ENCODE measurements at places on chromosomes 5 and 9.

DNA sequence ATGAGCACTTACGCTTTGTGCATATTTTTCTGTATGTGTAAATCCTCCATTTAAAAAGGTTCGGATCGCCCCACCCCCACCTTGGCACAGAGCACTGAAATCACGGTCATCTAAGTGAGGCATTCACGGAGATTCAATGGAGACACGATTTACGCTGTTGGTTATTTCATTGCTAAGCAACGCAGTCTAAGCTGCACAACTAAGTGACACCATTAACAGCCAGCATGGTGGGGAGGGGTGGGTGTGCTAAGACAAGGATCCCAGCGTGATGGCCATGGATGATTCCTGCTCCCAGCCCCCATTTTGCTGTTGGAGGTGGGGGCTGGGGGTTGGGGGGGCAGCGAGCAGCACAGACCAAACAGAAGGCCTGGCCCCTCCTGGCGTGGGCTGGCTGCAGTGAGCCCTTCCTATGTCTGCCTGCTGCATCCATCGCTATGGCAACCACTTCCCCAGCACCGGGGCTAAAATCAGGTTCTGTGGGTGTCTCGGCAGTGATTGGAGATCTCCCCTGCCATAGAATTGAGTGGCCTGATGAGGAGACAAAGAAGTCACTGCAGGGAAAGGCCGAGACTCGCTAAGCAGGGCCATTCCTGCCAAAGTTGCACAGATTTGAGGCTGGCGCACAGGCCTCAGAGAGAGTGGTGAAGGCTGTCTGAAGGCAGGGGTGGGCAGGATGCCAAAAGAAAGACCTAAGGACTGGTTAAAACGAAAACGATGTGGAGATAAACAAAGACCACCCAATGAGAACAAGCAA lies 14.3 kb upstream of the MARCHF6 start:
- DNase-seq = no peak

DNA sequence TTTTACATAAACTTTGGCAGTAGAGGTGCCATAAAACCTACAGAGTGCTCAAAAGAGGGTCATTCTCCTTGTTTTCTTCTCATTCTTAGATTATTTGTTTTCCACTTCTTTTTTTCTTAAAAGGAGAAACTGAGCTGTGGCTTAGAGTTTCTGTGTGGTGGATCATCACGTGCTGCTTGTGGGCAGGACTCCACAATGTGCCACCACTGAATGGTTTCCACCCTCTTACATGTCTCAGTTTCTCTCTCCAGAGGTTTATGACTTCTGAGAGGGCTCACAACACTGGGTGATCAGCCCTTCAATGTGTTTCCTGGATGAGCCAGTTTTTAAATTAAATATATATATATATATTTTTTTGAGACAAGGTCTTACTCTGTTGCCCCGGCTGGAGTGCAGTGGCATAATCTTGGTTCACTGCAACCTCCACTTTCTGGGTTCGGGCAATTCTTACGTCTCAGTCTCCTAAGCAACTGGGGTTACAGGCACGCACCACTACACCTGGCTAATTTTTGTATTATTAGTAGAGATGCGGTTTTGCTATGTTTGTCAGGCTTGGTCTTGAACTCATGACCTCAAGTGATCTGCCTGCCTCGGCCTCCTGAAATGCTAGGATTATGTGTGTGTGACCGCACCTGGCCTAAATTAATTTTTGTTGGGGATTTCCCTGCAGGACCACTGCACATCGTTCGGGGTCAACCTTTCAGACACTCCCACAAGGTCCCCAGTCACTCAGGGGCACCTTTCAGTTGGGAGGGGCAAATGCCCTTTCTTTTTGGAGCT lies 3.1 kb upstream of the UNC13B start:
- DNase-seq = no peak

- no peak for DNase-seq
These were observed 20.0 kb downstream of the PHF2 start for GRCh38 chr9:93596399-93596798.

DNA sequence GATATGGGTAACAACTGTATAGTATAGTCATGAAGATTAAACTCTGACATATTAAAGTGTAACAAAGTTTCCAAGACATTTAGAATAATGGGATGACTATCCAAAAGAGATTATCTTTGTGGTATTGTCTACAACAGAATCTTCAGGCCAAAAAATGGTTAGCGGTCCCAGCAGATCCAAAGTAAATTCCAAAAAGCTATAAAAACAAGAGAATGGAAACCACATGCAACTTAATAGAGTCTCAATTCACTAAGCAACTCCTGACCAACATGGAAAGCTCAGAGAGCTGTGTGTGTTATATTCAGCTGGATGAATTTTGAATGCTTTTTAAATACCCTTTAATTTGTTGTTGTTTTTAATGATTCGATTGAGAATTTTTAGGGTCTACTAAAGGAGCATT lies 688.2 kb downstream of the CETN3 start:
- no peak for DNase-seq

DNA sequence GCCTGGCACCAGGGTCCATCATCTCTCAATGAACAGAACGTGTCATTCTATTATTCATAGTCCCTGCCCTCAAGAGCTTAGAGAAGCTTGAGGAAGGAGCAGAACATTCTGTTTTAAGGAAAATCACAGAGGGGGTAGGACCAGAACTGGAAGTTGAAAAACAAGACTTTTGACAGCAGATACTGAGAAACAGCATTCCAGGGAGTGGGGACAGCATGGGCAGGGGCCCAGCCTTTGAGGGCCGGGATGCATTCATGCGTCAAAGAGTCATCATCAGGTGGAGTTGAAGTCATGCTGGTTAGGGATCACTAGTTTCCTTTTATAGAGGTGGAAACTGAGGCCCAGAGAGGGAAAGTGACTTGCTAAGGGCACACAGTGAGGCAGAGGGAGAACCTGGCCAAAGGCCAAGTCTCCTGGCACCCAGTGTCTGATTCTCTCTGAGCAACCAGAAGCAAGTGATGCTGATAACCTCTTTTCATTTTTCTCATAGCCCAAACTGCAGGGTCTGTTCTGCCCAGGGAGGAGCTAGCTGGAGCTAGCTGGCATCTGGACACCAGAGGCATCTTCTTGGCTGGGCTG lies 41.5 kb upstream of the STXBP1 start:
- DNase-seq = no peak

GRCh38 chr9:127856094-127856728 lies 1.8 kb upstream of the ENG start:
- no peak for DNase-seq

DNA sequence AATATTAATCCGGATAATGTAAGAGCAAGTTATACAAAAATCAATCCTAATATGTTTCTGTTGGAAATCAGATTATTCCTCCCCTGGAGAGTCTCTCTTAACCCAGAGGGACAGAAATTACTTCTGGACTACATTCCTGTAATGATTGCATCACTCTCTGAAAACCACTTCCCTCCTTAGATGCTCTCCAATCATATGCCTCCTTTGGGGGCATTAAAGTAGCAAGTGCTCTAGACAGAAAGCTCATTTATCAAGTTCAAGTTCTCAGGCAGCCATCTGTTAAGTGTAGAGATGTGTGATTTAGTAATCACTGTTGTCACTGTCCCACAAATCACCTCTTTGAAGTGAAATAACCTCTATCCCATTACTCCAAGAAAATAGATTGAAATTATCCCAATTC lies 247.1 kb downstream of the SLCO4C1 start:
- DNase-seq = no peak

DNA sequence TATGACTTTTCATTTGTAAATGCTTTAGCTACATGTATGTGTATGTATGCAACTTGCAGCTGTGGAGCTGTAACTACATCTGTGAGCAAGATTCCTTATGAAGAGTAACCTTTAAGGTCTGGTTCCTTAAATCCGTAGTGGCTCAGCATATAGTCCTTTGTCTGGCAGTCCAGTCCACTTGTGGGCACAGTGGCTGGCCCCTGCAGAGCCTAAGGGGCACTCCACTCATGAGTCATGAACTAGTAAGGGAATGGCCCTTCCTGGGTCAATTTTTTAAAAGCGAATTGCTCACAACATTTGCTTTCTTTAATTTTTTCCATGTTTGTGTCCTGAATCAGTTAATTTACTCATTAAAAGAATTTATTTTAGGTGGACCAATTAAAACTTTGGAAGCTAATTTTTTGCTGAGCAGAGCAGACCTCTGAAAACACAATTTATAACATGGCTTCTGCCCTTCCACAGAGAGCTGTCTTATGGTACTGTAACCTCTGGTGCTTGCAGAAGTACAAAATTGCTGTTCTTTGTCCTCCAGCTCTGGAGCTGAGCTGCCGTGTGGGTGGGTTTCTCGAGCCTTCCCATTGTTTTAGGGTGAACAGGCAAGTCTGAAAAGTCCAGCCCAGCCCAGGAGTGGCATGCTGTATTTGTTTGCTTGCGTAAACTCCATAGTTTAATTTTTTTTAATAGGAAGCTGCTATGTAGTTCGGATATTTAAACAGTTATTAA lies 110.1 kb downstream of the MVB12B start:
- no peak for DNase-seq

- no peak for DNase-seq
These were observed 6.1 kb upstream of the PRUNE2 start for GRCh38 chr9:76911971-76912370.

- no peak for DNase-seq
These were observed 1229.5 kb upstream of the CDH6 start for GRCh38 chr5:29963956-29964355.

Measured in spleen (tissue), 13 donors.